Right cardiac atrium (tissue), 5 donors: ENCODE measurements at places on chromosomes 7 and 10. TPM values are rescaled to one million over a fixed set of nuclear protein-coding genes. Genes with fewer than 3 reads are reported as not detected.

The SYT15B gene
- total RNA-seq, result 2.2 TPM

The ADAM12 gene
- total RNA-seq, result 0.15 TPM

The CYP2C8 gene
- 0.31 TPM for total RNA-seq

The GSTO2 gene
- 0.58 TPM for total RNA-seq

The RINT1 gene
- total RNA-seq, result 12.5 TPM

The SHOC2 gene
- total RNA-seq, result 60.7 TPM

The CARD11 gene
- 0.22 TPM for total RNA-seq

The TEX36 gene
- not detected for total RNA-seq

The MSS51 gene
- 1.2 TPM for total RNA-seq

The CHAT gene
- not detected for total RNA-seq

The TCERG1L gene
- not detected for total RNA-seq

The OR2A5 gene
- total RNA-seq, result not detected
